ENCODE measurements at places on chromosomes 2 and 18.
A peak's percentile ranks its signal among the peaks of the same experiment; 100 is the strongest.

DNA sequence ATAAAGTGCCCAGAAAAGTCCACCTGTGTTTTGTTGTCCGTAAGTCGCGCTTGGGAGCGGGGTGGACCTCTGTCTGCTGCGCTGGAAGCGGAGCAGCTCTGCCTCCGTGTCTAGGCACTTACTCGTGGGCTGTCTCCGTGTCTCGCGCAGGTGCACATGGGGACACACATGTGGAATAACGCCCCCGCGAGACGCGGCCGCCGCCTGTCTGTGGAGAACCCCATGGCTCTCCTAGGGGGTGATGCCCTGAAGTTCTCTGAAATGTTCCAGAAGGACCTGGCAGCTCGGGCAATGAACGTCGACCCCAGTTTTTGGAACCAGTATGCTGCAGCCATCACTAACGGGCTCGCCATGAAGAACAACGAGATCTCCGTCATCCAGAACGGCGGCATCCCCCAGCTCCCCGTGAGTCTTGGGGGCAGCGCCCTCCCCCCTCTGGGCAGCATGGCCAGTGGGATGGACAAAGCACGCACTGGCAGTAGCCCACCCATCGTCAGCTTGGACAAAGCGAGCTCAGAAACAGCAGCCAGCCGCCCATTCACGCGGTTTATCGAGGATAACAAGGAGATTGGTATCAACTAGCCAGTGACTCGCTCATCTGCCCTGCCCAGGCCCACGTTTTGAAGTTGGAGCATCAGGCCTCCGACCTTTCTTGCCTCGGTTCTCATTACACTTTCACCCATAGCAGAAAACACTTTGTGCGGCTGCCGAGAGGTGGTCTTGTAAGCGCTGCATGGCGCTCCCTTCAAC is 17.3 kb downstream of the SALL3 start:
- DNase-seq = no peak

- DNase-seq = no peak
These were observed 112.9 kb upstream of the ATP8B1 start for GRCh38 chr18:57915865-57916582.

DNA sequence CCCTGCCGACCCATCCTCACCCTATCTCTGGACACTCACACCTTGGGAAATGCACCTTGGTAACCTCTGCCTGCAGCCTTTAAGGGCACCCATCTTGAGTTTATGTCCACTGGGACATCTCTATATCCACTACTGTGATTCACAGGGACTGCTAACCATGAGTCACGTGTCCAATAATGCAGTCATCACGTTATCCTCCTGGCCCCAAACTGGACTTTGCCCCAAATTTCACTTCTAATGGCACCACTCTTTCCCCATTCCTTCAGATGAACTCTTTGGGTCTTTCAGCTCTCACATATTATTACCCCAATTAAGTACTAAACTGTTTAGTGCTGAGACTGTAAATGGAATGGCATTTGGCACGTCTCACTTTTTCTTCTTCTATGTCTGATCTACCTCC is 71.2 kb upstream of the TMEM200C start:
- DNase-seq = no peak

DNA sequence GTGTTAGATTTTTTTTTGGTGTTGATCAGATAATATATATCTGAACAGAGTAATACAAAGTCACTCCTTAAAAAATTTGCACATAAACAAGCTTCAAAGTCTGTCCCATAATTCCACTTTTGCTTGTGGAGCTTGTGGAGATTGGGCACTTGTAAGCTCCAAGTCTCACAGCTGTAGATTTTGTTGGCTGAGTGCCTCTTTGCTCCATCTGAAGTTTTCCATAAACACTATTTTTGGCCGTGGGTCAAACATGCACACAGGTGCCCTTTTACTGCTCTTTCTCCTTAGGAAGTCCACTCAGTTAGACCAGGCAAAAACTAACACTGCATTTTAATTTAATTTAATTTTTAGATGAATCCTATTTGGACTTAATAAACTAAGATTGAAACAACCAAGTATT is 3.6 kb upstream of the KCNJ13 start:
- no peak for DNase-seq

DNA sequence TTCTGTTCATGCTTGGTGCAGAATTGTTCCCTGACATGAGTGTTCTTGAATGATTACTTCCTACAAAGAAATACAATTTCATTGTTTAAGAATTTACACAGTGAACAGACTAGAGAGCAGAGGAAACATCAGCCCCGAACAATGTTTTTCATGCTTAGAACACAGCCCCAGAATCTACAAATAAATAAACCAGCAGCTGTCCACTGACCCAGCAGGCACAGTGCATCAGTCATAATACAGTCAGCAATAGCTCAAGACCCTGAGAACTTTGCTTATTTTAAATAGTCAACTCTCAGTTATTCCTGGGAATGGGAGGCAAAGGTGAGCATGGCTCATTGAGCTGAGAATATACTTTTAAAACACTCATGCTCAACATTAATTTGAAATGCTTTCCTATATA is 38.4 kb downstream of the XIRP2 start:
- no peak for DNase-seq

GRCh38 chr2:61421611-61422010 is 49.3 kb downstream of the USP34 start:
- DNase-seq = no peak

- DNase-seq = no peak
These were observed 41.4 kb downstream of the CHST9 start for GRCh38 chr18:27143580-27144287.

DNA sequence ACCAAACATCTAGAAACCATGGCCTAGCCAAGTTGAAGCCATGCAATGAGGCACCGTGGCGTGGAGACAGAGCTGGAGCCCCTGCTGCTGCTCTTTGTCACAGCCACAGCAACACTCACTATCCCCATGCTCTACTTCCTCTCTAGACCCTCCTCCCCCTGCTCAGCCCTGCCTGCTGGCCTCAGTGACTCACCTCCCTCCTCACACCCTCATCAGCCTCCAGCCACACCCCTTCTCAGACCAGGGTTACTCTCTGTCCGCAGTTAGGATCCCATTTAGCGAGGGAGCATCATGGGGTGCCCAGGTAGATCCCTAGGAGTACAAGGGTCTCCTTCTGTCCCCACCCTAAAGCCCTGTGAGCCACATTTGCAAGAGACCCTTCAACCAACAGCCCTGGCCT is 25.4 kb upstream of the SOX11 start:
- DNase-seq = no peak

DNA sequence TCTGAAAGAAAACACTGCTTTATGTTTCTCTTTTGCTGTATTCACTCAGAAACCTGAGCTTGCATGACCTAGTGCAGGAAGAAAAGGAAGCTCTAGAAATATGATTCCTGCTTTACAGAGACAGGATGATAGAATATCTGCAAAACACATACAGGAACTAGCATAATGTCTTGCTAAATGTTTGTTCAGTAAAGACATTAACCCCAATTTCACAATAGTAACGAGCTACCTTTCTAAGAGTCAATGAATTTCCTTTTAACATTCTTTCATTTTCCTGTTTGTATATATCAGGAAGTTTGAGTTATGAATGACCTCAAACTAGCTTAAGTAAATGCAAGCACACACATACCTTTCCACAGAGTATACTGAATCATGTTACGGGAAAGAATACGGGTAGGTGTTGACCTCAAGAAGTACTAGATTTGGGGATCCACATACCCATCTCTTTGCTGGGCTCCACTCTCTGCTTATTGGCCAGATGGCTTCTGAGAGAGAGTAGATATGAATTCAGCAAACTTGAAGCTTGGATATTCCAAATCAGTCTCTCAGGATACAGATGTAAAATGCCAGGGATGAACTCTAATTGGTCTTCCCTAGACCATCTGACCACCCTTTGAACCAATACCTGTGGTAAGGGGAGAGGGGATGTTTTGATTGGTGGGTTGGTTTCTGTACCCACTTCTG is 18.2 kb upstream of the ACSL3 start:
- no peak for DNase-seq

DNA sequence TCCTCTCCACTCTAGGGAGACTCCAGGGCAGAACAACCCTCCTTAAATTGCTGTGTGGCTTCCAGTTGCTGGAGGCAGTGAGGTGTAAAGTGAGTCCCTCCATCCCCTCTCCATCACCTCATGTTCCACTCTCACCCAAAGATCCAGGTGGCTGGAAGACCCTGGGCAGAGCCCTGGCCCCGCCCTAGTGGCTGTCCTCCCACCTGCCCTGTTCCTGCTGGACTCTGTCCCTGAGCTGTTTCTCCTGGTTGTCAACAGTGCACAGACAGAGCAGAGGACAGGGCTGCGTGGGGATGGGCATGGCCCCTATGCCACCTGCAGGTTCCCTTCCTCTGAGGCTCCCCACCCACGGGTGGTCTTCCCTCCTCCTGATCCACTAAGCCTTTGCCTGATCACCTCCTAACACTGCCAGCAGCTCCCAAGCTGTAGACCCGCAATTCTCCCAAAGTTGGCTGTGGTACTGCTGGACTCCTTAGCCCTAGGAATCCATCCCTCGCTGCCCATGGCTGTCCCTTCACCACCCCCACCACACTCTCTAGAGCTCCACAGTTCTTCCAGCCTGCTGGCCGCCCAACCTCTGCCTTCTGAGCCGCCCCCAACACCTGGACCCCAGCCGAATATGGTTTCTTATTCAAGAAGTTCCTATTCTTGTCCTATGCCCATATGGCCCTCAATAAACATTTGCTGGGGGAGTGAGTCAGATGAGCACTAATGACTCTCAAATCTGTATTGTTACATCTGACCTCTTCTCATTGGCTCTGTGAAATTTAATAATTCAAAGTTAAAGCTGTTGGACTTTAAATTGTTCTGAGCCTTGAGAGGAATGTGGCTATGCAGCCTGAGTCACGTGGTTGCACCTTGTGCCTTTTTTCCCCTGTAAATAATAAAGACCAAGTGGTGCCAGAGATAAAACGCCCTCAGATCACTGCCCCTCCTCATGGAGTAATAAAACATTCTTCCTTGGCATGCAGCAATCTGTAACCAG is 260.0 kb upstream of the HS6ST1 start:
- no peak for DNase-seq

- DNase-seq = no peak
These were observed 1385.6 kb upstream of the SLC39A10 start for GRCh38 chr2:194271293-194271961.

DNA sequence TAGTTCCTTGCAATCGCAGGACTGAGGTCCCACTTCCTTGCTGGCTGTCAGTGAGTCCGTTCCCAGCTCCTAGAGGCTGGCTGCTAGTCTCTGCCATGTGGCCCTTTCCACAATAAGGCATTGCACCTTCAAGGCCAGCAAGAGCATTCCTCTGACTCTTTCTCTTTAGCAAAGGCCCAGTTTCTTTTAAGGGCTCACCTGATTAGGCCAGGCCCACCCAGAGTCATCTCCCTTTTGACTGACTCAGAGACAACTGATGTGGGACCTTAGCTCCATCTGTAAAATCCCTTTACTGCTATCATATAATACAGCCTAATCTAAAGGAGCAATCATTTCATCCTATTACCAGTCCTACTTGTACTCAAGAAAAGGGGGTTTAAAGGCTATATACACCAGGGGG is 278.2 kb downstream of the SLC4A3 start:
- no peak for DNase-seq

- DNase-seq = peak; percentile 10
These were observed 140.3 kb downstream of the RPIA start for GRCh38 chr2:88831792-88832248.

GRCh38 chr2:166376873-166377272 is 1.1 kb upstream of the SCN9A start:
- DNase-seq = no peak

Data from CD4-positive, alpha-beta T cell treated with Interleukin-21 for 1 hour (primary cell).